ENCODE measurements at places on chromosomes 2 and 18.

GRCh38 chr2:18820966-18821365 is 231.6 kb upstream of the NT5C1B start:
- DNase-seq, result no peak

- DNase-seq, result no peak
Measured at GRCh38 chr2:233303252-233303651, 4.4 kb upstream of the SAG start.

DNA sequence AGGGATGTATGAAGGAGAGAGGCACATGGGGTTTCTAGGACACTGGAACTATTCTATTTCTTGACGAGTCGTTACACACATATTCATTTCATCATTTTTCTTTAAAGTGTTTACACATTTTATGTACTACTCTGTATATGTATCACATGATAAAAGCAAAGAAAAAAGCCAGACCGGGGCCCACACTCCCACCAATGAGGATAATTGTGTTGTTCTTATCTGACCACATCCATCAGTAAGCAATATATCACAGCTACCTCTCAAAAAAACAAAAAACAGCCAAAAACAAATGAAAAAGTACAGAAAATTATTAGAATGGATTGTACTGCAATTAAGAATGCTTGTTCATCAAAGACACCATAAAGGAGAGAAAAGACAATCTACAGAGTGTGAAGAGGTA is 14.2 kb upstream of the CNRIP1 start:
- no peak for DNase-seq

DNA sequence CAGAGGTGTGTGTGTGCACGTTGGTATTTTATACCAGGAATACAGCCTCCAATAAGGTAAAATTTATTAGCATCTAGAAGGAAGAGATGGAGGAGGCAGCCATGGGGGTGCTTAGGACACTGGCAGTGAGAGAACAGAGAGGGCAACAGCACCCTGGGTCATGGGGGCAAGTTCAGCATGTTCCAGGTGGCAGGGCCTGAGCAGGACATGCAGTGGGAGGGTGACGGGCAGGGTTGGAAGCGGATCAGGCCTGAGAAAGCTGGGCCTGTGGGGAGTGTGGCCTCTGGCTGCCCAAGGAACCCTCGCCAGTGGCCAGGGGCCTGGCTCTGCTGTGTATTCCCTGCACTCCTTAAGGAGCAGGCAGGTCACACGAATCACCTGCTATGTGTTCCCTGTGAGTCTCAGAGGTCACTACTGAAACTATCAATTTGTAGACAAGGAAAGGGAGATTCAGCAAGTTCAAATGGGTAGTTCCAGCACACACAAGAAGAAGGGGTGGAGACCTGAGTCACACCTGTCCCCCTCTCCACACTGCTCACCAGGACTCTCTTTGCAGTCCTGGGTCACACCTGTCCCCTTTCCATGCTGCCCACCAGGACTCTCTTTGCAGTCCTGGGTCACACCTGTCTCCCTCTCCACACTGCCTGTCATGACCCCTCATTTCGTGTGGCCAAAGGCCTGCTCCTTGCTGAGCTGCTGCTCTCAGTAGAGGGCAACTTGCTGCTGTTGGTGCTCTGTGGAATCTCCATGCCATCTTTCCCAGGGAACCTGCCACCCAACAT is 463.9 kb upstream of the HS6ST1 start:
- DNase-seq, result no peak

DNA sequence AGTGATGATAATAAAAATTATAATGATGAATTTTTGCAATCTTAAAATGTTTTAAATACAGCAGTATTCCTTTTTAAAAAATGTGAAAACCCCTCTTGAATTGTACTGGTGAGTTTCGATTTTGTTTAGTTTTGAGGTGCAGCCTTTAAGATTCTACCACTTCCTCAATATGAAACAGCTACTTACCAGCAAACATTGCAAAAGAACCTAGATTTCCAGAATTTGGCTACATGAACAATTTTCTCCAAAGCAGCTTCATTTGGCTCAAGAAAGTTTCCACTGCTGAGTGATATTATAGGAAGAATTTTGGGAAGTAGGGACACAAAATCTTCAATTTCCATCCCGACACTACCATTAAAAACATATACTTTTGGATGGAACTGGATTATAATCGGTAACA is 12.0 kb downstream of the TCF4 start:
- no peak for DNase-seq

DNA sequence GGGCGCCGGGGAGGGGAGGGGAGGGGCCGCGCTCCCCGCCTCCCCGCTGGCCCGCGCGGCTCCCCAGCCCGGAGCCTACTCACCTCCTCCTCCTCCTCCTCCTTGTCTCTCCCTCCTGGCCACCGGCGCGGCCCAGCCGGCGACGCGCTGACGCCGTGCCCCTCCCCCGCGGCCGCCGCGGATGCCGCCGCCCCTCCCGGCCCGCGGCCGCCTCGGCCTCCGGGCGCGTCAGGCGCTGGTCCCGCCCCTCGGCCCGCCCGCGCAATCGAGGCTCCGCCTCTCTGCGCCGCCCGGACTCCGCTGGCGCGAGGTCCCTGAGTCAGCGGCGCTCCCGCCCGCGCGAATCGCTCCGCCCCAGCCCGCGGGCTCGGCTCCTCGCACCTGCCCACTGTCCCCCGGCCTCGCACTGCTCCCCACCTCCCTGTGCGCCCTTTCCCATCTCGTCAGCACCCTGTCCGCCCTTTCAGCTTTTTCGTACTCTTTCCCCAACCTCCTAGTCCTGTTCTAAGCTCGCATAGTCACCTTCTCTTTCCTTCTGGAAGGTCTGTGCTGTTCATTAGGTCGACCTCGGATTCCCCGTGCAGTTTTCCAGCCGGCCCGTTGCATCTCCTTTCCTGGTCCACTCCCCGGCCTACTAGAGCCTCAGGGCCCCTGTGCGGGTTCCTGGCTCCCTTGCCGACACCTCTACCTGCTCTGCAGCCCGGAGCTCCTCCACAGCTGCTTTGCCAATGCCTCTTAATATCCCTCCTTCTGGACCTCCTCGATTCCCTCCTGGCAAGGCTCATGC is 187.4 kb downstream of the ZEB2 start:
- peak; percentile 81 for DNase-seq
